ENCODE measurements at places on chromosomes 2 and 18. TPM values are rescaled to one million over a fixed set of nuclear protein-coding genes. Genes with fewer than 3 reads are reported as not detected.

GRCh38 chr18:32553640-32554365 lies 83.1 kb upstream of the GAREM1 start:
- no peak for DNase-seq
- H3K27me3 ChIP-seq: peaks cover 2% of the 10 kb centered on the region
- H3K27ac ChIP-seq: no peak overlapping the region
- no peak overlapping the region for H3K4me3 ChIP-seq
- no peaks in the 10 kb centered on the region for H3K4me1 ChIP-seq
- no peaks in the 10 kb centered on the region for H3K36me3 ChIP-seq

The RTP5 gene
- total RNA-seq: not detected

DNA sequence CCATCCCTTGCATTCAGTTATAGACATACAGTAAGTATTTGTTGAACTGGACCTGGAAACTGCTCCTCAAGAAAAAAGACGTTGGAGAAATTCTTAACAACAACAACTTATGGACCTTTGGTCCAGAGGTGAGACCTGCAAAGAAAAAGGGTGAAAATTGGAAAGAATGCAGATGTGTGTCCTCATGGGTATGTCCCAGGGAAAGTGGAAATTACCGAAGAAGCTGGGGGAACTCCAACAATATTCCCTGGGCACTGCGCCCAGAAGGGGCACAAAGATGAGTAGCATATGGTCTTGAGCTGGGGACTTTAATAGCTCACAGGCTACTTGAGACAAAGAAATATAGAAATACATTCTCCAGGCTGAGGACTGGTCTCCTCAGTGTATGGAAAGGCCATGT lies 35.5 kb upstream of the YWHAQ start:
- H3K4me1 ChIP-seq: peaks cover 18% of the 10 kb centered on the region
- H3K27ac ChIP-seq: peak overlapping the region; percentile 70
- no peak overlapping the region for H3K4me3 ChIP-seq
- no peaks in the 10 kb centered on the region for H3K36me3 ChIP-seq
- DNase-seq: no peak
- H3K27me3 ChIP-seq: no peaks in the 10 kb centered on the region

The CIB4 gene
- total RNA-seq: not detected

Measured in astrocyte (in vitro differentiated cells and primary cell).